ENCODE measurements at places on chromosomes 6 and 20.

- no peaks in the 10 kb centered on the region for H3K36me3 ChIP-seq
- H3K4me3 ChIP-seq: no peak overlapping the region
- no peaks in the 10 kb centered on the region for H3K4me1 ChIP-seq
- DNase-seq: no peak
These were observed 152.9 kb downstream of the PAK5 start for GRCh38 chr20:9686001-9686400.

GRCh38 chr6:68339488-68340131, 295.5 kb upstream of the ADGRB3 start:
- DNase-seq: no peak
- H3K4me1 ChIP-seq: no peaks in the 10 kb centered on the region
- H3K27me3 ChIP-seq: no peaks in the 10 kb centered on the region

DNA sequence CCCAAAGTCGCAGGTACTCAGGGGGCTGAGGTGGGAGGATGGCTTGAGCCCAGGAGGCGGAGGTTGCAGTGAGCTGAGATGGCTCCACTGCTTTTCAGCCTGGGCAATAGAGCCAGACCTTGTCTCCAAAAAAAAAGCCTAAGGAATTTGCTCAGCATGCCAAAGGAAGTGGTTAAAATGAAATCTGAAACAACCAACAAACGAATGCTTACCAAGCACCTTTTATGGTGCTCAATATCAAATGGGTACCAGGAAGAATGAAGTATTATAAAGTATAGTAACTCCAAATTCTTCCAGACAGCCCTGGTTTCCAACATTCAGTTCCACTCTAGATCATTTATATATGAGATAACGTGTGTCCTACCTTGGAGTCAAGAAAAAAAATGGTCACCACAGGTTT, 14.0 kb downstream of the GMDS start:
- H3K36me3 ChIP-seq: no peaks in the 10 kb centered on the region
- no peak overlapping the region for H3K4me3 ChIP-seq
- no peaks in the 10 kb centered on the region for H3K27me3 ChIP-seq
- no peak overlapping the region for H3K27ac ChIP-seq
- DNase-seq: no peak

DNA sequence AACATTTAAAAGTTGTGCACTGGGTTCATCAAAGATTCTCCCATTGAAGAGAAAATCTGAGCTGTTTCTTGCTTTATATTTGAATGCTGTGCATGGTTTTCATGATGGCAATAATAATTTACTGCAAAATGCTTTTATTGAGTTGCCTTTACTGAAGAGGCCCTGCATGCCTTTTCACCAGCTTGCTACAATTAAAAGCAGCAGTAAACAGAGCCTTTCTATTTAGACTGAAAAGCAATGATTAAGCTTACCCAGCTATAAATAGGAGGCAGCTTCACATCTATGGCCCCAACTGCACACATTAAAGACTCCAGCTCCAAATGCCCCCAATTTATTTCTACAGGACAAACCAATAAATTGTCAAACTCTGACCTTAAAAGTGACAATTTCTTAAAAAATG, 70.3 kb downstream of the ANKEF1 start:
- DNase-seq: no peak
- H3K27ac ChIP-seq: no peak overlapping the region
- no peak overlapping the region for H3K4me3 ChIP-seq
- no peaks in the 10 kb centered on the region for H3K4me1 ChIP-seq
- no peaks in the 10 kb centered on the region for H3K27me3 ChIP-seq
- H3K36me3 ChIP-seq: no peaks in the 10 kb centered on the region

Measured in adrenal gland (tissue), 19 donors.